ENCODE measurements at places on chromosomes 2 and 18.

DNA sequence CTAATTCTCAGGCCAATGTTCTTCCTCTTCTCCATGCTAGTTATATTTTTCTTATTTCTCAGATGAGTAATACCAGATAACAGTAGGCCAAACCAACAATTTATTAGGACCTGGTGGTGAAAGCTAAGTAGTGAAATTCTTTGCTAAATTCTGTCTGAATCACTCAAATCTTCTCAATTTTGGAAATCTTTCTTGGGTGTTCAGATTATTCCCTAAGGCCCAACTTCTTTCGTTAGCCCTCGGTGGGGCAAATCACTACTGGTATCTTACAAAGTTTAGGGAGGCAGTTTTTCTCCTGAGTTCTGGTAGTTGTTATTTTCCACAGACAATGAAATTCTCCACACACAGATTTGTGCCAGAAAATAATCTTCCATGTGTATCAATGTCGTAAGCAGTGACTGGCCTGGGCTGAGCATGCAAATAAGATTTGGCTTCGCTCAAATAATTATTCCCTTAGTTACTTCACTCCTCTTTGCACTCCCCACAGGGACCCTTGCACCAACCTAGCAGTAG, 443.5 kb upstream of the SLC14A2 start:
- no peak for DNase-seq

DNA sequence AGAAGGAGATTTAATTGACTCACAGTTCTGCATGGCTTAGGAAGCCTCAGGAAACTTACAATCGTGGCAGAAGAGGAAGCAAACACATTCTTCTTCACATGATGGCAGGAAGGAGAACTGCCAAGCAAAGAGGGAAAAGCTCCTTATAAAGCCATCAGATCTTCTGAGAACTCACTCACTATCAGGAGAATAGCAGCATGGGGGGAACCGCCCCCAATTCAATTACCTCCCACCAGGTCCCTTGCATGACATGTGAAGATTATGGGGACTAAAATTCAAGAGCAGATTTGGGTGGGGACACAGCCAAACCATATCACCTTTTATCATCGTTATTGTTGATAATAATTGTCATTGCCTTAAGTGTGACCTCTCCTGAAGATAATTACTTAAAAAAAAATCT, 197.9 kb upstream of the SLC14A2 start:
- no peak for DNase-seq

DNA sequence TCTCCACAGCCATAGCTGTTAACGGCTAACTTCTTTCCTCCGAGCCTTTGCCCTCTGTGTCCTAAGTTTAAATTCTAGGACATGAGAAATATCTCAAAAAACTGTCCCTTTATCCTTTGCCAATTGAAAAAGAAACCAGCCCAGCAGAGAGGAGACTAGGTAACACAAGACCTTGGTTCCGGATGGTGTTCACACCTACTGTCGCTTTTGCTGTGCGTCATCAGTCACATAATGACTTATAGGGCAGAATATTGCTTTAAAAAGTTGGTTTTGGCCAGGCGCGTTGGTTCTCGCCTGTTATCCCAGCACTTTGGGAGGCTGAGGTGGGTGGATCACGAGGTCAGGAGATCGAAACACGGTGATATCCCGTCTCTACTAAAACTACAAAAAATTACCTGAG, 66.2 kb downstream of the SP3 start:
- no peak for DNase-seq

DNA sequence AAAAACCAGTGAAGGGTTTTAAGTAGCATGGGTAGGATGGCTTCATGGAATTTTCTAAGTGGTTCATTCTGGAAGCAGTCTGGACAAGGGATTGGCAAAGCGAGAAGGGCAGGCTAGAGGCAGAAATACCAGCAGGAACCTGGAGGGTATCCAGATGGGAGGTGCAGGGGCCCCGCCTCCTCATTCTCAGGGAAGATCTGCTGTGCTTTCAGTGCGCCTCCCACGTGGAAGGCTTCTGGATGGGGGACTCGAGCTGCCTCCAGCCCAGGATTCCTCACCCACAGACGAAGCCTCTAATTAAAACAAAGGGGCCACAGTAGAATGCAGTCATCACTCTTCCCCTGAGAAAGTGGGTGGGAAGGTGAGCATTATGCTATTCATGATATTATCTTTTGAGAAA, 79.8 kb downstream of the VSNL1 start:
- DNase-seq: no peak

DNA sequence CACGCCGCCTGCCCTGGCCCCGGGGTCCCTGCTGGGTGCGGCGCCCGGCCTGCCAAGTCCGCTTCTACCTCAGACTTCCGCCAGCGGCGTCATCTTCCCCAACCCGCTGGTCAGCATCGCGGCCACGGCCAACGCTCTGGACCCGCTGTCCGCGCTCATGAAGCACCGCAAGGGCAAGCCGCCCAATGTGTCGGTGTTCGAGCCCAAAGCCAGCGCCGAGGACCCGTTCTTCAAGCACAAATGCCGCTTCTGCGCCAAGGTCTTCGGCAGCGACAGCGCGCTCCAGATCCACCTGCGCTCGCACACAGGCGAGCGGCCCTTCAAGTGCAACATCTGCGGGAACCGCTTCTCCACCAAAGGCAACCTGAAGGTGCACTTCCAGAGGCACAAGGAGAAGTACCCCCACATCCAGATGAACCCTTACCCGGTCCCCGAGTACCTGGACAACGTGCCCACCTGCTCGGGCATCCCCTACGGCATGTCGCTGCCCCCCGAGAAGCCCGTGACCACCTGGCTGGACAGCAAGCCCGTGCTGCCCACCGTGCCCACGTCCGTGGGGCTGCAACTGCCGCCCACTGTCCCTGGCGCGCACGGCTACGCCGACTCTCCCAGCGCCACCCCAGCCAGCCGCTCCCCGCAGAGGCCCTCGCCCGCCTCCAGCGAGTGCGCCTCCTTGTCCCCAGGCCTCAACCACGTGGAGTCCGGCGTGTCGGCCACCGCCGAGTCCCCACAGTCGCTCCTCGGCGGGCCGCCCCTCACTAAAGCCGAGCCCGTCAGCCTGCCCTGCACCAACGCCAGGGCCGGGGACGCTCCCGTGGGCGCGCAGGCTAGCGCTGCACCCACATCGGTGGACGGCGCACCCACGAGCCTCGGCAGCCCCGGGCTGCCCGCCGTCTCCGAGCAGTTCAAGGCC, 13.7 kb downstream of the SALL3 start:
- DNase-seq: no peak

DNA sequence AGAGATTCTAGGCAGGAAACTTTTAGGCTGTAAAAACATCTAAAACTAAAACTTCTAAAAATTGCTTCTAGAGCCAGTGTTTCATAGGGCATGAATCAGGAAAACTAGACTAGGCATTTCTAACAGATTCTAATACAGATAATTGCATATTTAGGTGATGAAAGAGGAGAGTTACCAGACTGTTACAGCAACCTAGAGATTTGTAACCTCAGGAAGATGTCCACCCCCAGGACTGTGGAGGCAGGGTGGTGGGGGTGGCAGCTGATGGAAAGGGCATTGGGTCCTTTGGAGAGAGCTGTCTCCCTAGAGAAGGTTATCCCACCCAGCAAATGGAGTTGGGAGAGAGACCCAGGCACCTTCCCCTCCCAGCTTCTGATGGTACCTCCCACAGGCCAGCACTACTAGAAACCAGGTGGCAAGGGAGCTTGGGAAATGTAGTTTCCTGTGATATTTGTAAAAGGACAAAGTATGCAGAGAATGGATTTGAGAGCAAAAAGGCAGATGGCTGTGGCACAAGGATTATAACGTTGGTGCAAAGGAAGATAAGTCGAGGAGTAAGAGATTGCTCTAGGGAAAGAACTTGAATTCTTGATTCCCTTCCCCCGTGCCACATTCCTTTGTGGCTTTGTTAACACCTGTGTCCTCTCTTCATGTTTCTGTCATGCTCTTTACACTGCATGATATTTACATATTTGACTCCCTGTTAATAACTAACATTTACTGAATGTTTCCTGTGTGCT, 75.6 kb upstream of the MGAT5 start:
- no peak for DNase-seq

GRCh38 chr2:217340176-217340575, 480.3 kb upstream of the TNP1 start:
- DNase-seq: no peak

DNA sequence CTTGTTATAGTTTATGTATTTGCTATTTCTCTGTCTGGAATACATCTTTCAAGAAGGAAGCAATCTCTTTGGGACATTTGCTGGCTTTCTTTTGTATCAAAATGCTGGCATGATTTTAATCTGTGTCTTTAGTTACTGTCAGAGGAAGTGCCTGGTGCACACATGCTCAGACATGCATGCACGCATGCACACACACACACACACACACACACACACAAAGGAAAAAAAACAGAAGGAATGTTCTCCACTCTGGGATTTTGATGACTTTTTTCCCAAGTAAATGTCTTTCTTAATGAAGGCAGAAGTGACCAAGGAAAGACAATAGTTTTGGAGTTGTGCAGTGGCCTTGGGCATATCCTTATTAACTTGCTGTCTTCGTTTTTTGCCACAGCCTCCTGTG, 6.7 kb downstream of the GNAL start:
- no peak for DNase-seq
